Heart right ventricle (tissue), 16 donors: ENCODE measurements at places on chromosomes 5 and 9.

DNA sequence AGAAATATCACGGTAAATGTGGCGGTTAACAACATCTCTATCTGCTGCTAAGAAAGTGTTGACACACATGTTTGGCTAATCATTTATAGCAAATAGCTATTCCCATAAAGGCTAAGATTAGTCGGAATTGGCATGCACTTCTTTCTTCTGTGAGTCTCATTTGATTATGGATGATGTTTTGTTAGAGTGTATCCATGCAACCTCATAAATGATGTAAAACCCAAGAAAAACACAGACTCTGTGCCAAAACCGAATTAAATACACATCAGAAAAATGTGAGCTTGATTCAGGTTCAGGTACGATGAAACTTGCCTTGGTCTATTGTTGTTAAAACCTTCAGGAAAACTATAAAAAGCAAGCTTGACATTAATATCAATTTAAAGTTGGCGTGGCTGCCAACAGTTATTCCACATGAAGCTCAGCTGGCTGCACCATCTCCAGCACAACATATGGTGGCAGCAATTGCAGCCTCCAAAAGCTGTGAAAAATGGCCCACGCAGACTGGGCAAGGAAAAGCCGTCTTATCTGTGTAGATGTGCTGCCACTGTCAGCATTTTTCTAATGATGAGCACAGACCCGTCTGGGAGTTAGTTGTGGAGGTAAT lies 41.1 kb upstream of the ICE1 start:
- no peak for DNase-seq

DNA sequence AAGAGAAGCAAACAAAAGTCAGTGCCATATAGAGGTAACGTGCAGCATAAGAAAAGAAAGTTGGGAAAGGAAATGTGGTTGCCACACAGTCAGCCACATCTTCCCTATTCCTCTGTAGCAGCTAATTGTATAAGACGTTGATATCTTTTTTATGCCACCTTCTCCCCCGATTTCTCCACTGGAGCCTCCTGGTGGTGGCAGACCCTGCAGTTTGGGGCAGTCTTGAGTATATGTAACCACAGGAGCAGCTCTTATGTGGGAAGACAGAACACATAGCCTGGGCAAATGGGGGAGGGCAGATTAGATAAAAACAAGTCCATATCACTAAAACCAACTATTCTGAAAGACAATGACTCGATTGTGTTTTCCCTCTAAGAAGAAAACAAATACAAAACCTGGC lies 99.7 kb downstream of the PLCXD3 start:
- DNase-seq: no peak

- no peak for DNase-seq
These were observed 7.2 kb downstream of the RMND5B start for GRCh38 chr5:178137991-178138390.

- no peak for DNase-seq
These were observed 113.4 kb upstream of the MSX2 start for GRCh38 chr5:174610968-174611367.

GRCh38 chr5:168434001-168434400 lies 52.3 kb upstream of the RARS1 start:
- no peak for DNase-seq
